ENCODE measurements at places on chromosomes 5 and 9.
A peak's percentile ranks its signal among the peaks of the same experiment; 100 is the strongest.

DNA sequence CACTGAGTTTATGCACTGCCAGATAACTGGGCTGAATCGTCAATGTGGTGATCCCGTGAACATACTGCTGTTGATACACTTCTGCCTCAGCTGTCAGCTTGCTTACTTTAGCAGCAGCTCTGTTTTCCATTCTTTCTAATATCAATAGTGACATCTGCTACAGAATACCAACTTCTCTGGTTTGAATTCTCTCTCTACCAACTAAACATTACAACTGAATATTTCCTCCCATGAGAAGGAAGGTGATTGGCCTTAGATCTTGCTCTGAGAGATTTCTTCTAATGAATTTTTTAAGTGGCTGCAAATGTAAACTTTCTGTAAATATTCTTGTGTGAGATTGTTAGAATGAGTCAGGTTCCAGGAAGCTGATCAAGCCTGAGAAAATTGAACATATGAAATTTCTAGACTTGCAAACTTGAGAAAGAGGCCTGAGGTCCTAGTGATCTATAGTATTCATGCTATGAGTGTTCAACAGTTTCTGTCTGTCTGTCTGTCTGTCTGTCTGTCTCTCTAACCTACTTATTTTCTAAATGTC is 205.5 kb upstream of the CDKN2B start:
- no peak for DNase-seq

DNA sequence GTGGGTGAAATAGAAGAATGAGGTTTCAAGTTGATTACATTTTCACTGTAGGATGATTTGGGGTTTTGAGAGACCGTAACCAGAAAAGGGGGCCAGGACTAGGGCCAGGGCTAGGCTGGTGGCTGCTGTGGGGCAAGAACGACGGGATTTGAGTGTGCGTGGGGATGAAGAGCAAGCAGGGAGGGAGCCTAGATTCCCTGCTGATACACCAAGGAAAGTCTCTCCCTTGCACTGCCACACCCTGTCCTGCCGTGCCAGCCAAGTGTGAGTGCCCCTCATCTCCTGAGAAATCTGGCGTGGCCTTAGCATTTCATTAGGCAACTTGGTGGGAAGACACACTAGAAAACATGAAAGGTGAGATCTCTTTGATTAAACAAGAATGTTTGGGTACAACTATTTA is 42.6 kb downstream of the RAI14 start:
- no peak for DNase-seq

GRCh38 chr9:120859361-120859760 is 16.6 kb upstream of the PSMD5 start:
- no peak for DNase-seq

- DNase-seq, result no peak
Observed at GRCh38 chr9:126472948-126473298, 140.8 kb upstream of the LMX1B start.

GRCh38 chr5:124790301-124790894 is 44.0 kb upstream of the ZNF608 start:
- DNase-seq, result peak; percentile 3

DNA sequence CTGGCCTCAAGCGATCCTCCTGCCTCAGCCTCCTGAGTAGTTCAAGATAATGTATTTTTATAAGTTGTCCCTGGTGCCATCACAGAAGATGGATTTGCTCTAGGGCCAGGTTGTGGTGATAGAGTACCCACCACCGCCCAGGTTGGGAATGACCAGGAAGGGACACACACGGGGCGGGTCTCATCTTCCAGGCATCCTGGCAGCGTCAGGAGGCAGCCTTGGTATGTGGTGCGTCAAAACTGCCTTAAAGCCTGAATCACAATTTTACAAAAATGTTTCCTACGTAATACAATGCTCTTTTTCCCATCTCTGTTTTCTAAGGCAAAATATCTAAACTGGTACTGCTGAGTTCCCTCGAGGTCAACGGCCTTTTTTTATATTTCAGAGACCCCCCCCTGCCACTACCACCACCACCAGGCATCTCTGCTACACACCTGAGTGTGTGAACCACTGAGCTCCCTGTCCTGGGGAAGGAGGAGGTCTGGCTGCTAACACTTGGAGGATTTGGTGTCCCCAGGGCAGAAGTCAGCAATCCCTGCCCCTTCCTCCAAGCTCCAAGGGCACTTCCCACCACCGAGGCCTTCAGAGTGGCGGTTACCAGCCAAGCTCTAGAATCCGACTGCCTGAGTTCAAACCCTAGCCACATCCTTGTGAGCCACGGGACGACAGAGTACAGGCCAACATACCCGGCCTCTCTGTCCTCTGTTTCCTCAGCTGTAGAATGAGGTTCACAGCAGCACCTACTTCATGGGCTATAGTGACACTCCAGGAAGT is 47.3 kb downstream of the SLC6A7 start:
- no peak for DNase-seq

GRCh38 chr9:133275105-133276000 is at the start of gene ABO:
Gene ABO, minus strand, starts transcription at chr9:133275201.
- DNase-seq, result no peak

DNA sequence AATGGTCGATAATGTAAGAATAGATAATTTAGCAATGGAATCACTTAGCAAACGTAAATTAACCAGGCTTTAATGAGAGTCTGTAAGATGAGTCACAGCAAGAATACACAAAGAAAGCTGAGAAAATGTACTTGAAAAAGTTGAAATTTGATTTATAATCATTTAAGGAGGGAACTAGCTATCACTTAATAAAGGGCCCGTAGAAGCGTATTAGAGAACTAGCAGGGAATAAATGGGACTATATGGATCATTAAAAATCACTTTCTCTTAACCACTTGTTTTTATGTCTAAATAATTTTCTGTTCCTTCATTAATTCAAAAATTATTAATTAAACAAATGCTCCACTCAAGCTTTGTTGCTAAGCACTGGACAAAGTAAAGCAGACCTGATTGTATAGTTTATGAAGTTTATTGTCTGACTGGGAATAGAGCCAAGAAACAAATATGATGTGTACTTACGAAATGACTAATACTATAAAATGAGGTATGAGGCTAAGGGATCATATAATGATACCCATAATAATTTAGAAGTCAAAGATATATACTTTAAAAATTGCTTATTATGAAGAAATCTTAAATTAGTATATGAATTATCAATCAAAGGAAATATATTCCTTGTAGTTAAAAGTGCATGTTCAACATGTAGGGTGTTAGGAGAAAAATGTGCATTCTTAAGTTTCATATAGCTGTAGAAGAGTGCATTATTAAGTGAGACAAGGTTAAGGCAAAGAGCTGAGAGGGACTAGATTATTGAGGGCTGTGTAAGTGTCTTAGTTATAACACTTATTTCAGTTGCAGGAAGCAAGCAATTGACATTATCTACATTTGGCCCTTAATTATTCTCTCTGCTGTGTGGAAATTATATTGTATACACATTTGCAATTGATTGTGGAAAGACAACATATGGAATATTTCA is 196.8 kb downstream of the PRDM9 start:
- no peak for DNase-seq

- DNase-seq, result no peak
Observed at GRCh38 chr5:66012271-66012670, 85.9 kb downstream of the ERBIN start.

DNA sequence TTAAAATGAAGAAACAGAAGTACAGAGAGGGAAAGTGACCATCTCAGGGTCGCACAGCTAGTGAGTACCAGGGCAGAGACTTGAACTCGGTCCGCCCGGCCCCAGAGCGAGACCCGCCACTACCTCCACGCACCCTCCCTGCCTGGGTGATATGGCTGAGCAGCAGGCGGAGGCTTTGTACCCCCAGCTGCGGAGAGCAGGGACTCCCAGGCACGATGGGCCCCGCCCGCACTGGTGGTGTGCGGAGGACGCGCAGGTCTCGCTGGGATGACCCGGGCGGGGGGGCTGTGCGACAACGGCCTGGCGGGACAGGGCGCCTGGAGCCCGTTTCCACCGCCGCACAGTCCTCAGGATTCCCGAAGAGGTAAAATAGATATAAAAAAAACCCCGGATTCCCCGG is 64.7 kb upstream of the LARP1 start:
- no peak for DNase-seq

- no peak for DNase-seq
Observed at GRCh38 chr9:108864446-108864845, 2.4 kb downstream of the ACTL7A start.

GRCh38 chr5:82522897-82523296 is 244.7 kb upstream of the RPS23 start:
- no peak for DNase-seq

DNA sequence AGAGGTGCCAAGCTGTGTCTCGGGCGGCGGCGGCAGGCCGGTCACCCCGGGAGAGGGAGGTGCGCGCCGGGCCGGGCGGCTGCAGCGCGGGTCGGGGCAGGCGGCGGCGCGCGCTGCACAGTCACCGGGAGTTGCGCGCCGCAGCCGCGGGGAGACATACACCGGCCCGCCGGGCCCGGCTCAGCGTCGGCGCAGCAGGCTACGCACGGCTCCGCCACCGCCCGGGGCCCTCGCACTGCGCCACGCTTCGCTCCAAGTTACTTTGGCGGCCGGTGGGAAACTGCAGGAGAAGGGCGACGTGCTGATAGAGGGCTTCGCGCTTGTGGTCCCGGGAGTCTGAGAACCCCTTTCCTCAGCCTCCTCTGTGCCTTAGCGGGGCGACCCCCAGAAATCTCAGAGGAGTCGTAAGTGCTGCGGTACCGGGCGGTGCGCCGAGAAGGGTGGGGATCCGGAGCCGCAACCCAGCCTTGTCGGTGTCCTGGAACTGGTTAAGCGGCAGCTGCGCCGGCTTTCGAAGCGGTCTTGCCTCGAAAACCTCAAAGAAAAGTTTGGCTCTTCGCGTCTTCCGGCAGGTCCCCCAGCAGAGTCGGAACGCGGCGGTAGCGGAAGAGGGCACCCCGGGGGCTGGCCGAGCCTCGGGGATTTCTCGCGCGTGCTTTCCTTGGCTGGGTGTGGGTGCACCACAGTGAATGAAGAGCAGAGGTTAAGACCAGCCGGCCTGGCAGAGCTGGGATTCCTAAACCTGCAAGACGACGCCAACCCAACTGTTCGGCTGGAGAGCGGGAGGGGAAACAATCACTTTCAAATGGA is at the start of gene EFNA5:
TSS of gene EFNA5 (minus strand) at position 6 of the 810 bp plus-strand sequence.
- no peak for DNase-seq

- DNase-seq, result no peak
Observed at GRCh38 chr5:11289733-11290132, 528.7 kb upstream of the DAP start.

- no peak for DNase-seq
Observed at GRCh38 chr5:143976055-143976454, 164.1 kb downstream of the HMHB1 start.

GRCh38 chr9:127982912-127983311 is 2.1 kb upstream of the EEIG1 start:
- no peak for DNase-seq

DNA sequence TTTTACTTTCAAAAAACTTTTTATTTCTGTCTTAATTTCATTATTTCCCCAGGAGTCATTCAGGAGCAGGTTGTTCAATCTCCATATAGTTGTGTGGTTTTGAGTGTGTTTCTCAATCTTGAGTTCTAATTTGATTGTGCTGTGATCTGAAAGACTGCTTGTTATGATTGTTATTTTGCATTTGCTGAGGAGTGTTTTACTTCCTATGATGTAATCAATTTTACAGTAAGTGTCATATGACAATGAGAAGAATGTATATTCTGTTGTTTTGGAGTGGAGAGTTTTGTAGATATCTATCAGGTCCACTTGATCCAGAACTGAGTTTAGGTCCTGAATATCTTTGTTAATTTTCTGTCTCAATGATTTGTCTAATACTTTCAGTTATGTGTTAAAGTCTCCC is 706.9 kb upstream of the CTNND2 start:
- no peak for DNase-seq

GRCh38 chr9:129166623-129167557 is 11.2 kb downstream of the IER5L start:
- DNase-seq, result no peak

DNA sequence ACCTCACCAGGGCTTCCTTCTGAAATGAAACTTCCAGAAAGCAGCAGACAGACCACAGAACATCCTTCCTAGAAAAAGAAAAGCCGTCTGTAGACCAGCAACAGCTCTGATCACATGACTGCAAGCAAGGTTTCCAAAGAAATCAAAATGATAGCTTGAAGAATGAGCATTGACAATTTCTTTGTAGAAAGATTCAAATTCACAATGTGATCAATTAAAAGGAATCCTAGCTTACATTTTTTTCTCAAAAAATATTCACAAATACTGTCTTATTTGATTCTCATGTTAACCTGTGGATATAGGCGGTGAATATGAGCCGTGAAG is 144.9 kb downstream of the MTX3 start:
- no peak for DNase-seq
